ENCODE measurements at places on chromosomes 16 and 17.

GRCh38 chr16:75333721-75334163 lies 82.3 kb upstream of the BCAR1 start:
- DNase-seq: no peak

DNA sequence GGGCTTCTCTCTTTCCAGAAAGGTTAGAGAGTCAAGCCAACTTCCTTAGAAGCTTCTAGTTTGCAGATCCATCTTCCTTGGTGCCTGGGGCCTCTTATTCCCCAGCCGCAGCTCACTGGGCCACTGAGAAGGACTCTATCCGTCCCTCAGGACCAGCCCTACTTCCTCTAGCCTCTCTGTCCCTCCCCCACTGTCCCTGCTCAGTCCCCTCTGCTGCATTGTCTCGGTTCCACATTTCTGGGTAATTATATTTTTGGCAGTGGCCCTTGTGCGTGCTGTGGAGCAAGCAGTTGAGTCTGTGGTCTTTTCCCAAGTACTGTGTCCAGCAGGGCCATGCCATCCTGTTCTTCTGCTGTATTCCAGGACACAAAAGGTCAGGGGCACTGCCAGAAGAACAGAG lies 17.8 kb downstream of the IRX3 start:
- DNase-seq: no peak

DNA sequence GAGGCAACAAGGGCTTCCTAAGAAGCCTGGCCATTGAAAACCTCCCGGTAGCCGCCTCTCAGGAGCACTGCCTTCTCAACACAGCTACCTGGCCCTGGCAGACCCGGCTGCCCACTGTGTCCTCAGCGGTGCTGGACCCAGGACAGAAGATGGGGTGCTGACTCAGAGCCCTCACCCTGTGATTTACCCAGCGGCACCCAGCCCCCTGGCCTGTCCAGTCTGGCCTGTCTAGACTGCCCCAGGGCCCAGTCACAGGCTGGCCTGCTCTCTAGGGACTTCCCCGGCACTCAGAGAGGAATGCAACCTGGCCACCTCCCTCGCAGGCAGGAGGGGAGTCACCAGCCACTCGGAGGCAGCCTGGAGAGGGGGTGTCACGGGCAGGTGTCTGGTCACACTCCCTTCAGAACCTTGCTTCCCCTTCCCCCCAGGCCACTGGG lies 20.1 kb downstream of the PIEZO1 start:
- no peak for DNase-seq

DNA sequence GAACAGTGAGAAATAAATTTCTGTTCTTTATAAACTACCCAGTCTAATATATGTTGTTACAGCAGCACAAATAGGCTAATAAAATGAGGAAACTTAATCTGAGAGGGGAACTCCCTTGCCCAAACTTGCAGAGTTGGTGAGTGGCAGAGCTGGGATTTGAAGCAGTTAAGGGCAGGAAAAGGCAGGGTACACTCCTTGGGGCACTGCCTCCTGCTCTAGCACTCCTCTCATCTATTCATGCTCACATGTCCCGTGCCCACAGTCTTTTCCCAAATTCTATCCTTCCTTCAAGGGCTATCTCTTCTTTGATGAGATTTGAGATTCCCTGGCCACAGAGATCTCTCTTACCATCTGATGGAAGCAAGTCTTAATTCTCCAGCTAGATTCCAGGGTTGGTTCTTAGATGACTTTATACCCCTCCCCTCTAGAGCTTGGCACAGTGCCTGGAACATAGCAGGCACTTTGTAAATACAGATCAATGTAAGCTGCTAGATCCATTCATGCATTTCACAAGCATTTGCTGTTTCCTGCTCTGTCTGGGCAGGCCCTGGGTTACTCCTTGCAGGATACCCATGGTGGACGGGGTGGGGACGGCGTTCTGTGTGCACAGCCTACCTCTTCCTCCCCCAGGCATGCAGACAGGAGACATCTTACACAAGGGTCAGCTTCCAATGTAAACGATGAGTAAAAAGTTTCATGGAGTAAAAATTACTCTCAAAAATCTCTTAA lies 39.2 kb upstream of the ABCC12 start:
- no peak for DNase-seq

DNA sequence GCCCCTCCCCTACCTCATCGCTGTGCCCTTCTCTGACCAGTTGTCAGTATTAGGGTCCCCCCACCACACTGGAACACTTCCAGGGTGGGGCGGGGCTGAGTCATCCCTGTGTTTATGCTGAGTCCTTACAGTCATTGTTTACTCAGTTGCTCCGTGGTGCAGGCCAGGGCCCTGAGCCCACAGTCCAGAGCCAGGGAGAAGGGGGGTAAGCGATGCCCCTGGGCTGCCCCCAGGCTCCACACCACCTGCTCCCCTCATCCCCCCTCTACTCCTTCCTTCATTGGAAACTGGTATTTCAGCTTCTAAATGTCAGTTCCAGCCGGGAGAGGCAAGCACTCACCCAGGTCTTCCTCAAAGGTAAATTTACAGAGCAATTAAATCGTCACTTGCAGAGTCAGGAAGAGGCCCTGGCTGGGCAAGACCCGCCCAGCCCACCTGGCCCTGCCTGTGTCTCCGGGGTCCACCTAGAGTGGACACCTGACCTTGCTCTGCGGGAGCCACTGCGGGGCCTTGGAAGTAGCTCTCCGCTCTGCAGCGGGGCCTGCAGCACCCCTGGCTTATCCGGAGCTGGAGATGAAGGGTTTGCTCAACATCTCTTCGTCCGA lies 4.8 kb downstream of the ATP2A3 start:
- no peak for DNase-seq

- no peak for DNase-seq
These were observed 10.2 kb downstream of the MYO18A start for GRCh38 chr17:29169806-29170591.

GRCh38 chr16:86740906-86741799 lies 162.8 kb downstream of the FOXL1 start:
- no peak for DNase-seq

GRCh38 chr17:27506348-27507218 lies 50.3 kb downstream of the KSR1 start:
- DNase-seq: no peak

DNA sequence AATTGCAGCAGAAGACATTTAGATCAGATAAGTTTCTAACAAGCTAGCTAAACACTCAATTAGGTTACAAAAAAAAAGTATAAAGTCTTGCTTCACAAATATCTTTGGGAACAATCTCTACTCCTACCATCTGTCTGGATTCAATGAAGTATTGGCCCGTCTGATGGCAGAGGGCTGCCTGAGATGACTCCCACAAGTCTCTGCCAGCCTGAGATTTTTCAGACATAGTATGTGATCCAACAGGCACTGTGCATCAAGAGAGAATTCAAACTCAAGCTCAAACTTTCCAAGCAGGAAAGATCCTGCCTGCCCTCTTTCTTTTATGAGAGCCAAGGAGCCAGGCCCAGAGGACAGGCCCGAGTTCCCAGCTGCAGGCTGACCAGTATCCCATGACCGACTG lies 22.6 kb downstream of the SLC39A11 start:
- no peak for DNase-seq

DNA sequence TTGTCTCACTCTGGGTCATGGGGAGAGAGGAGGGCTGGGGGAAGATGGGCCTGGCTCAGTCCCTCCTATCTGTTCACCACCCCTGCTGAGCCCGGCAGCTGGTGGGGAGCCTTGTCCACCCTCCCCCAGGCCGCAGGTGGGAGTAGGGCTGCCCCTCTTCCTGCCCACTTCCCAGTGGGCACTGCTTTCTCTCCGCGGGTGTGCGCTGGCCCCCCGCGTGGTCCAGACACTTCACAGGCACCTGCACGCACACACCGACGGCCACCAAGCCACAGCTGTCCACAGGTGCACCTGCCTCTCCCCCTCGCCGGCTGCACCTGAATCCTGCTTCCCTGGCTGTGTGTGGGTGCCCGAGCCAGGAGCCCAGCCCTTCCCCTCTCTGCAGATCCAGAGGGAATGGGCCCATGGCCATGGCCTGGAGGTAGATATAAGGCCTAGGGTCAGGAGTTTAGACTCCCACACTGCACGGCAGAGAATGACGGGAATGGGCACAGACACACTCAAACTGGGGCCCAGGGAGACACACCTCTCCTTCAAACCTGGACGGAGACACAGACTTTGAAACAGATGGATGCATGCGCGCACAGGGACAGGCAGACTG lies 2.0 kb downstream of the NHERF2 start:
- DNase-seq: no peak

- DNase-seq: no peak
These were observed 183.5 kb downstream of the NTN1 start for GRCh38 chr17:9204637-9205329.

GRCh38 chr17:63420868-63421680 lies 25.0 kb downstream of the CYB561 start:
- DNase-seq: no peak
